ENCODE measurements at places on chromosomes 5 and 9.

DNA sequence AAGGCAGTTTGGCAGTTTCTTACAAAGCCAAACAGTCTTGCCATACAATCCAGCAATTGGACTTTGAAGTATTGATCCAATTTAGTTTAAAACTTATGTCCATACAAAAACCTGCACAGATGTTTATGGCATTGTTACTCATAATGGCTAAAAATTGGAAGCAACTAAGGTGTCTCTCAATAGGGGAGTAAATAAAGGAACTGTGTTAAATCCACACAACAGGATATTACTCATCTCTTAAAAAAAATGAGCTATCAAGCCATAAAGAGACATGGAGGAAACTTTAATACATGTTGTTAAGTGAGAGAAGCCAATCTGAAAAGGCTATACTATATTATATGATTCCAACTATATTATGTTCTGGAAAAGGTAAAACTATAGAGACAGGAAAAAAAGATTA, 313.6 kb upstream of the CD180 start:
- DNase-seq, result no peak

- DNase-seq, result no peak
These were observed 163.6 kb downstream of the MEF2C start for GRCh38 chr5:88719434-88719833.

DNA sequence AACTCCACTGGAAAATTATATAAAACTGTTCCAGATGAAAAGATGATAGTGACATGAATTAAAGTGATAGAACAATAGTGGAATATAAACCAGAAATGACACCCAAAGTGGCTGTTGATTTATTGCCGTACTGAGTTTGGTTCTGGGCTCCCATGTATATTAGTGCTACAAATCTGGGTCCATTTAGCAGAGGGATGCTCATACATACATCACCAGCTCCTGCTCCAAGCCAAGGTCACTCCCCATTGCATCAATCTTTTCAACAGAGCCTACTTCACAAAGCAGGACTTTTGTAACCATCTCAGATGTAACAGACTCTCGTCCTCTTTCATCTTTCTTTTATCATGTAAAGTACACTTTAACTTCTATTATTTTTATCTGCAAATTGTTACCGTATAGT, 208.6 kb downstream of the GAPVD1 start:
- no peak for DNase-seq

DNA sequence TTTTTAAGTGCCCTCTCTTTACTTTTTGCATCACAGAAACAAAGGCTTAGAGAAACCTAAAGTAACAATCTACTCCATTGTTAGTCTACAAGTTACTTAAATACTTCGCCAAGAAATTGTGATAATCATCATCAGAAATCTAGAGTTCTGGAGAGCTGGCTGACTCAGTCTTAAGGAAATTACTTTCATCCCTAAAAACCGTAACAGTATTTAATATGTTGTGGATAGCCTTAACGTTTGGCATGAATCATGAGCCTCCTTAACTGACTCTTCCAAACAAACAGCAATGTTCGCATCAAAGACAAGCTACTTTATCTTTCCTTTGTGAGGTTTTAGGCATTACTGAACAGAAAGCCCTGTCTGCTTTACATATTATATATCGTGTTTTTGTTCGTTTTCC, 128.7 kb downstream of the NIPBL start:
- DNase-seq, result no peak

DNA sequence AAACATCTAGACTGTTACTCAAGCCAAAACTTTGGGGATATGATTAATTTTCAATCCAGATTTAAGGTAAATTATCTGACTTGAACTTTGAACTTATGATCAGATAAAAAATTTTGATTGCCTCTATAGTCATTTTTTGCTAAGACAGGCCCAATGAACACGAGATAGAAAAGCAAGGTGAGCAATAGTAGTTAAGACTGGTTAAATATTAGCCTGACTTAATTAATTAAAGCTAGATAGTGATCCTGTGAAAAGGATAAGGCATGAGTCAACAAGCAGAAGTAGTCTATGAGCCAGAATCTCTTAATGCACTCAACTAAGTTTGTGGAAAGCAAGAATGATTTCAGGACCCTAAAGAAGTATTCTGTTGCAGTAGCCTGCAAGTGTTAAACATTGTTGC, 66.5 kb downstream of the PDE4D start:
- no peak for DNase-seq

GRCh38 chr9:131236161-131236560, 40.1 kb downstream of the FAM78A start:
- no peak for DNase-seq

GRCh38 chr9:134814598-134815215, 65.9 kb upstream of the FCN2 start:
- no peak for DNase-seq

DNA sequence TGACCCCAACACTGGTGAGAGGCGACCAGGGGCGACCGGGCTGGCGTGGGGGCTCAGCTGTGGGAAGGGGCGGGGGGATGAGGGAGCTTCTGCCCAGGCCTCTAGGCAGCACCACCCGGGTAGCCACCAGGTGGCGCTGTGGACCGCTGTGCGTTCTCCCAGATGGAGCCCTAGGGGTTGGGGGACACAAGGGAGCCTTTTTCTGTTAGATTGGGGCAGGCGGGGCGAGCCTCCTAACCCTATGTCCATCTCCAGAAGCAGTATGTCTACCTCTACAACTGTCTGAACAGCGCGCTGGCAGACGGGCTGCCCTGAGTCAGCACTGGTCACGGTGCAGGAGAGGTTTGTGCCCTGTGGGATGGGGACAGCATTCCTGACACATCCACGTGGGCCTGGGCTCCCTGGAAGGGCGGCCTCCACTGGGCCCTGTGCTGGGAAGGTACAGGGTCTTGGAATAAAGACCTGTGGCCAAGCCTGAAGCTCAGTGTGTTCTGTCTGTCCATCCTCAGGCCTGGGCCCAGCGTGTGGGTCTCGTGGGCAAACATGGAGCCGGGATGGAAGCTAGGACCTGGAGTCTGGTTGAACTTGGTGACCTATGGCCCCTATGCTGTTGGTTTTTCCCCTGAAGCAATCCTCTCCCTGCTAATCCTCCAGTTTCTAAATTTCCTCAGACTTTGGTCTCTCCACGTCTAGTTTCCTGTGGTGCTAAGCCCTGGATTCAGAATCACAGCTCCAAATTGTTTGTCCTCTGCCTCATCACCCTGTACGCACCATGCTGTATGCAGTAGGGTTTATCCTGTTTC, 23.1 kb upstream of the SPTLC1 start:
- no peak for DNase-seq

DNA sequence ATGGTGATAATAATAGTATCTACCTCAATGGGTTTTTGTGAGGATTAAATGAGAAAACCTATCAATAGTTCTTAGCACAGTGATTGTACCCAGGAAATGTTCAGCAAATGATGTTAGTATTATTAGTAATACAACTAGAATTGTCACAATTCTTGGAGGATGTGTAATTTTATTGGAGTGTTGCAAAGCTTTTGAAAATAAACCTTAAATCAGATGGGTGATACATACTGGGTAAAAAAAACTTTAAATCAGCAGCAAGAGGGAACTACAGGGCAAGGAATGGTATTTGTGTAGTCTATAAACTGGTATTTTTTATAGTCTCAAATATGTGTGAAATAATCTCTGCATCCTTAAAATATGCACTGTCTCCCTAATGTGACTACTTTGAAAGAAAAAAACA, 371.6 kb downstream of the PIK3R1 start:
- DNase-seq, result no peak

Measured in SIG-M5 (cell line).